ENCODE measurements at places on chromosomes 4 and X.

DNA sequence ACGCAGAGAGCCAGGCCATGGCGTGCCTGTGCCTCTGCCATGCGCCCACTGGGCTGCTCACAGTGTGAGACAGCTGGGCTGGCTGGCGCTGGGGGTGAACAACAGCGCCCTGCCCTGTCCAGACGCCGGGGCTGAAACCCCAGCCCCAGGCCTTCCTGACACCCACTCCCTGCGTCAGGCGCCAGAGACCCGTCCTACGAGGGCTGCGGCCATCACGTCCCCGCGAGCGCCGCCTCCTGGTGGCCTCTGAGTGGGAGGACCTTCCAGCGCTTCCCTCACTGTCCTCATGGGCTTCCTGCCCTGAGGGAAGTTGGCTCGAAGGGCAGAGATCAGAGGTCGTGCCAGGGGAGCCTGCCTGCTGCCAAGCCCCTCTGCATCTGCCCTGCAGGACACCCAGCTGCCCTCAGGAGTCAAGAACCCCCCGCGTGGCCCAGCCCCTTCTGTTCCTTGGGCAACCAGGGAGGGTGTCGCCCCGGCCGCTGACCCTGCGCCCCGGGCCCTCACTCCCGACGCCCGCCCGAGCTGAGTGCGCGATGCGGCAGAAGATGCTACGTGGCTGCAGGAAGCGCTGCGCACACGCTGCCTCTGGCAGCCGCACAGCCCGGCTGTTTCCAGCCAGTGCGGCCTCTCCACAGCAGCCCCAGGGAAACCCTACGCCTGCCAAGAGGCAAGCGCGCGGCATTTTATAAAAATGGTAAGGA lies 16.2 kb downstream of the NELFA start:
- no peak for DNase-seq

DNA sequence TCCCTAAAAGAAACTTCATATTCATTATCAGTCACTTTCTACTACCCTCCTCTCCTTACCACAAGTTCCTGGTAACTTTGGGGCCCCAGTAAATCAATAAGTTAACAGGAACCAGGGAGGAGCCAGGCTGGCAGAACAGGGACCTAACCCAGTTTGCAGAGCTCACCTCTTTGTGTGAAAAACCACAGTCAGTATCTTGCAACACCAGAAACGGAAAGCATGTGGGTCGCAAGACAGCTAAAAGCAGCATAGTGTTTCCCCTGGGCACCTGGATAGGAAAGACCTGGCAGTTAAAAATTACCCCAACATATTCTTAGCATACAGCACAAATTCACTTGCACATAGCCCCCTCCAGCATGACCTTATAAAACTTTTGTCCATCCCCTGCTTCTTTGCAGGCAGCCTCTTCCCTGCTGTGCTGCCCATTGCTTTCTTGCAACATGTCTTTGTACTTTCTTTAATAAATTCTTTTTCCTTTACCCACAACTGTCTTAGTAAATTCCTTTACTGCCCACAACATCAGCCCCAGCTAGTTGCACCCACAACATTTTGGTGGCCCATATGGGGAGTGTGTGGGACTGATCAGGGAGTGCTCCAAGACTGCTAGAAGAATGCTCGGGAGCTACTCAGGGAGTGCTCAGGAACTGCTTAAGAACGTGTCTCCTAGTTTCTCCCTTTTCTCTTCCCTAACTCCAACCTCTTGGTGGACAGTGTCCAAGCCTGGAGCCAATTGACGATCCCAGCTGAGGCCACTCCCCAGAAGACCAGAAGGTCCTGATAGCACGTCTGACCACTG lies 83.4 kb downstream of the MSN start:
- DNase-seq, result no peak

GRCh38 chr4:73021634-73022033 lies 47.9 kb downstream of the COX18 start:
- no peak for DNase-seq

GRCh38 chr4:143337600-143338287 lies 1.1 kb downstream of the GAB1 start:
- DNase-seq, result no peak

DNA sequence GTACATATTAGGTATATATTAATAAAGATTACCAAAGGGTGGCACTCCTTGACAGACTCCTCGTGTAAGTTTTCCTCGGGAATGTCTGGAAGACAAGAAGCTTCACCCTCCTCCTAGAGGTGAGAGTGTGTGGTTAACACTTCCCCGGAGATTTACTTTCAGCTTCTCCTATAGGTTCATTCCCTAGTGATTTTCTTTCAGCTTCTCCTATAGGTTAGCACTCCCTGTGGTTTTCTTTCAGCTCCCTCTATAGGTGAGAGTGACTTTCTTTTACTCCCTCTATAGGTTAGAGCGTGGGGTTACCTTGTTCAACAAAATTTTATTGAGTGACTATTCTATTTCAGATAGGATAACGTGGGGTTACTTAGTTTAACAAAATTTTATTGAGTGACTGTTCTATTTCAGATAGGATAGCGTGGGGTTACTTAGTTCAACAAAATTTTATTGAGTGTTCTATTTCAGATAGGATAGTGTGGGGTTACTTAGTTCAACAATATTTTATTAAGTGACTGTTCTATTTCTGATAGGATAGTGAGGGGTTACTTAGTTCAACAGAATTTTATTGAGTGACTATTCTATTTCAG lies 106.0 kb upstream of the PLAC1 start:
- DNase-seq, result no peak

GRCh38 chr4:128863312-128864075 lies 54.0 kb downstream of the JADE1 start:
- DNase-seq, result peak; percentile 20

DNA sequence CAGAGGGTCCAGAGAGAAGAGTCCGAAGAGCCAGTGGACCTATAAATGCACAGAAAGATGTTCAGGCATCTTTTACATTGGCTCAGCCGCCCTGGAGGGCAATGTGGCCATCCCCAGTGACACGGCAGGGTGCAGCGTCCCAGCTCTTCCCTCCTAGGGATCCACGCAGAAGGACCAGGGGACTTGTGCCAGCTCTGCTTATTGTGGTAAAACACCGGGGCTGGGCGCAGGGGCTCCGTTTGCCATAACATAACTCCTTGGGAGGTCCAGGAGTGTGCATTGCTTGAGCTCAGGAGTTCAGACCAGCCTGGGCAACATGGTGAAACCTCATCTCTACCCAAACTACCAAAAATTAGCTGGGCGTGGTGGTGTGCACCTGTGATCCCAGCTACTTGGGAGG lies 70.2 kb downstream of the CPZ start:
- no peak for DNase-seq

- DNase-seq, result no peak
Observed at GRCh38 chr4:175540151-175540550, 271.9 kb downstream of the GPM6A start.

DNA sequence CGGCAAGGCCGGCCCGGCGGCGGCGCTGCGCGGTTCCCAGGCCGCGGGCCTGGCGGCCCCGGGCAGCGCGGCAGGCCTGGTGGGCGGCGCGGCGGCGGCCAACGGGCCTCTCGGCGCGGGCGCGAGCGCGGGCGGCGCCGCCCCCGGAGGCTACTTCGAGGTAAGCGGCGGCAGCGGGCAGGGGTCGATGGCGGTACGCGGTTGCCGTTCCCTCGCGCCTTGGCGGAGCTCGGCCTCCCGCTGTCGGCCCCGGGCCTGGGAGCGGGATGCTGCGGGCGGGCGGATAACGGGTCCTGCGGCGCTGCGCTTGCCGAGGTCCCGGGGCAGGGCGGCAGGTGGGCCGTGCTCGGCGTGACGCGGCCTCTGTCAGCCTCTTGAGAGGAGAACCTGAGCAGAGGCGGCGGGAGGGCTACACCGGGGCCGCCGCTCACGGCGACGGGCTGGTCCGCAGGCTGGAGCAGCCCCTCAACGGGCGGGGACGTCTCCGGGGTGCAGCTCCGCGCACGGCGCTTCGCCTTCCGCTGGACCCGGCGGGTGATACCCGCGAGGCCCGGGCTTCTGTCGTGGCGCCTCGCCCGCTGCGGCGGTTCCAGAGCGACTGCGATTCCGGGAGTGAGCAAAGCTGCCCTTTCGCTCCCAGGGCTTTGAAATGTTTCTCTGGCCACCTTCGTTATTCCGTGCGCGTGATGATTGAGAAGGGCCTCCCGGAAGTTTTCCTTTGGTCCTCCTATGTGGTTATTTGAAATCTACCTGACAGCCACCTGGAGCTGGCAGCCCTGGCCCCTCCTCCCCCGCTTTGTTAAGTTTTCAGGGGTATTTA lies 774 bp downstream of the FAM193A start:
- DNase-seq, result peak; percentile 22
